NCI-H2081 (cell line): ENCODE measurements at places on chromosomes 13 and 19.
A peak's percentile ranks its signal among the peaks of the same experiment; 100 is the strongest.

DNA sequence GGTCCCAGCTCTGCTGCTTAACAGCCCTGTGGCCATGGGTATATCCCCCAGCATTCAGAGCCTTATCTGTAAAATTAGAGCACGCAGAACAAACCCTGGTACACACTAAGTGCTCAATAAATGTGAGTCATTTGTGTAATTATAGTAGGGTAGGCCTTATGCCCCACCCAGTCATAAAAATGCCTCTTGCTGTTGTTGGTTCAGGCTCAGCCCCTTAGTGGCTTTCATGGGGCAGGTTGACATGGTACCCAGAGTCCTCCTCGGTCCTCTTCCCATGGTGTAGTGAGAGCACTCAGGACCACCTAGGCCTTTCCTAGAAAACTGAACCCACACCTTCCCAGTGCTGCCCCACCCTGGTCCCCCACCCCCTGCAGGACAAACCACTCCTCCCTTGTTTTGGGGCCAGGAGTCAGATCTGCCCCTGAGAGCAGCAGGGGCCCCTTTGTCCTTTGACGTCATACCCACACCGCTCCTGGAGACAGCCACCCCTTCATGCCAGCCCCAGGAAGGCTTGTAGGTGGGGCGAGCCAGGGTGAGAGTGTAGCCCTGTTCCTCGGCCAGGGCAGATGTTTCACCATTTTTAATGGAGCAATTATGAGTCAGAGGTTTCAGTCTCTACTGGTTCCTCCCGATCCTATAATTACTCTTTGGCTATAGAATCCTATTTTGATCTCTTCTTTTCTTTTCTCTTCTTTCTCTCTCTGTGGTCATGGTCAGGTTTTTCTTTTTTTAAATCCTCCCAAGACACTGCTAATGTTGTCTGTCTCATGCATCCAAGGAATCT lies 36.8 kb downstream of the ACTN4 start:
- no peak for DNase-seq

GRCh38 chr13:21616880-21617279 lies 12.9 kb upstream of the MICU2 start:
- DNase-seq, result no peak

GRCh38 chr19:53041366-53041765 lies 3.2 kb upstream of the ERVV-2 start:
- DNase-seq, result no peak

GRCh38 chr19:33271246-33272021 lies 30.9 kb downstream of the CEBPA start:
- no peak for DNase-seq

DNA sequence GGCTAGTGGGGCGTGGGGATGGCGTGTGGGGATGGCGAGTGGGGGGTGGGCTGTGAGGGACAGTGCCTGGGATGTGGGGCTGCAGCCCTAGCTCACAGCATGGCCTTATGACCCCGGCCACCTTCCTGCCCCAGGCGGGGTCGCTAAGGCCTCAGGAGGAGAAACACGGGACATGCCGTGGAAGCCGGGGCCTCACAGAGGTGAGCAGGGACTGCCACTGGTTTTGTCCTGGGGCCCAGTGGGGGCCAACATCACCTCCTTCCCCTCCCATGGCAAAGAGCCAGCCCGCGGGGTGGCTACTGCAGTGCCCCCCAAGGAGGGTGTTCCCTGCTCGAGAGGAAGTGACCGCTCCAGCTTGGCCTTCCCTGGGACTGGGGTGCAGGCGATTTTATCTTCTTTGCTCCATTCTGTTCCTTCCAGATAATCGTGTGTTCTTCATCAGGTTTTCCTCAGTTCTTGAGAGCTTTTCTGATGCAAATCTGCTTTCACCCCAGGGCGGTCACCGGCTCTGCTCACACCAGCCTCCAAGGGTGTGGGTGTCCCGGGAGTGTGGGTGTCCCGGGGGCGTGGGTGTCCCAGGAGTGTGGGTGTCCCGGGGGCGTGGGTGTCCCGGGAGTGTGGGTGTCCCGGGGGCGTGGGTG lies 1.2 kb downstream of the F7 start:
- DNase-seq, result no peak

DNA sequence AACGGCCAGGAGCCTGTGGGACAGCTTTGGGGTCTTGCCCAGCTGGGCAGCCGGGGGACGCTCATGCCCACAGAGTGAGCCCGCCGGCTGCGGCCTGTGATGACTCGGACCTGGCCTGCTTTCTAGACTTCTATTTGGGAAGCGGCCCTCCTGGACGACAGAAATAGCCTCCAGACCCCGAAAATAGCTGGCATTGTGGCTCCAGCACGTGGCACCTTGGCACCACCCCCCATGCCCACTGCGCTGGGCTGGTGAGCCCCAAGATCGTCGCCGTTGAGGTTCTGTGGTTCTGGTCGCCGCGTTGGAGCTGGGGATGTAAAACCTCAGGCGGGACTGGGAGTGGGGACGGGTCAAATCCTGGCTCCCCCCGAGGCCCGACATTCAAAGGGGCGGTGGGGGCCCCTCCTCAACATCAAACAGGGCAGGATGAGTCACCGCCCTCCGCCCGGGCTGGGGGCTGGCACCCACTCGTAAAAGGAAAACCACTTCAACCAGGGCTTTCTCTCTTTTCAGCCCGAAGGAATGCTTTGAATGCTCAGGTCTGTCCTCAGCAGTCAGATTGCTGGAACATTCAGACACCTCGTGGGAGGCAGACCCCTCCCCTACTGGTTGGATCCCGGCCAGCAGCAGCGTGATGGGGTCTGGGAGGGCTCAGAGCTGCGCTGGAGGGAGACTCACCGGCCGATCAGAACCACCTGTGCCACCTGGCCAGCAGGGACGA lies 42.1 kb downstream of the GADD45B start:
- DNase-seq, result no peak

GRCh38 chr13:21225841-21226581 lies 49.6 kb downstream of the MRPL57 start:
- DNase-seq, result no peak

- peak; percentile 52 for DNase-seq
Measured at GRCh38 chr13:77026255-77026860, 601 bp downstream of the FBXL3 start.

- peak; percentile 58 for DNase-seq
Measured at GRCh38 chr19:41753936-41754529, 1.3 kb upstream of the CEACAM6 start.

- DNase-seq, result peak; percentile 64
Measured at GRCh38 chr13:48828962-48829411, 146.7 kb upstream of the FNDC3A start.

GRCh38 chr19:55962186-55962585 lies 14.6 kb downstream of the NLRP8 start:
- DNase-seq, result no peak

- DNase-seq, result no peak
Measured at GRCh38 chr13:45406421-45406820, 11.8 kb downstream of the SLC25A30 start.

DNA sequence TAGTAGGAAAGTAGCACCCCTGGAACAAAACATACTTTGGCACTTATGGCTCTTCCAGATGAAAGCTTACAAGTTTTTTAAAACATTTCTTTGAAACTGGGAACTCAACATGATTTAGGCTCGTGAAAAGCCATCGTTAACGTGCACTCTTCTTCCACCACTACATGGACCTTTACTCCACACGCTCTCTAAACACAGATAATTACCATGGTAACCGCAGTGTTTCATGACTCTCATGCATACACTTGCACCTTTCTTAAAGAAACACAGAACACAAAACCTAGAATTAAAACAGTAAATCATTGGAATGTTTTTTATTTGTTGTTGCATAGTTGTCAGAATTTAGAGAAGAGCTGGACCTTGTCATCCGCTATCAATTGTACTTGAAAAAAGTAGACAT lies 154.3 kb downstream of the FGF9 start:
- no peak for DNase-seq

DNA sequence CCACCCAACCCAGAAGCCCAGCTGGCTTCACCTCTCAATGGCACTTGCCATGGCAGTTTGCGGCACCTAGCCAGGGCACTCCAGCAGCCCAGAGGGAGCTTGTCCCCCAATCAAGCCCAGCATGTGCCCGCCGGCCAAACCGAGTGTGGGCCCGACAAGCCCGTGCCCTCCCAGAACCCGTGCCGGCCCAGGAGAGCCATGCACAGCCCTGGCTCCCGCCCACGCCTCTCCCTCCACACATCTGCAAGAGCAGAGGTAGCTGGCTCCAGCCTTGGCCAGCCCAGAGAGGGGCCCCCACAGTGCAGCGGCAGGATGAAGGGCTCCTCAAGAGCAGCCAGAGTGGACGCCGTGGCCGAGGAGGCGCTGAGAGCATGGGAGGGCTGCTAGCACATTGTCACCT lies 2278.0 kb upstream of the PCDH20 start:
- no peak for DNase-seq

GRCh38 chr13:67518785-67519184 lies 288.6 kb upstream of the PCDH9 start:
- no peak for DNase-seq
